Activated CD4-positive, alpha-beta T cell treated with anti-CD3 and anti-CD28 coated beads for 4 hours (primary cell): ENCODE measurements at places on chromosomes 13 and 19.

- DNase-seq: no peak
Measured at GRCh38 chr19:38070573-38070972, 153.4 kb downstream of the DPF1 start.

- DNase-seq: no peak
Measured at GRCh38 chr13:95707442-95708390, 30.8 kb downstream of the DNAJC3 start.

GRCh38 chr13:97967948-97968347 is 14.5 kb downstream of the IPO5 start:
- DNase-seq: no peak

DNA sequence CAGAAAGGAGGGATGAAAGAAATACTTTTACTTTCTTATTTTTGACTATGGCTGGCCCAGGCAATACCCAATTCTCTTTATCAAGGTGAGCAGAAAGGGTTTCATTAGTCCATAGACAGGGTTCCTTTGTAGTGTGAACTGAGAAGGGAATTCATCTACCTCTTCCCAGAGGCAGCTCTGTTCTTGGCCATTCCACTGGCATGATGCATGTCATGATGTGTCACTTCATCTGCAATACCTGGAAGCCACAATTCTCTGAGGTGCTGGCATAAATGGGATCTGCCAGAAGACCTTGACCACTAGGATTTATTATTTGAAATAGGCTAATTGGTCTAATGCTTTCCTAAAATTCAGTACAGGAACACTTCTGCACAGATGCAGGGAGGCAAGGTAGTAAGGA is 542.8 kb downstream of the RFC3 start:
- DNase-seq: no peak

- DNase-seq: no peak
Measured at GRCh38 chr13:32986552-32986951, 29.7 kb upstream of the KL start.

GRCh38 chr19:58560921-58561320 is 2.5 kb upstream of the UBE2M start:
- no peak for DNase-seq

DNA sequence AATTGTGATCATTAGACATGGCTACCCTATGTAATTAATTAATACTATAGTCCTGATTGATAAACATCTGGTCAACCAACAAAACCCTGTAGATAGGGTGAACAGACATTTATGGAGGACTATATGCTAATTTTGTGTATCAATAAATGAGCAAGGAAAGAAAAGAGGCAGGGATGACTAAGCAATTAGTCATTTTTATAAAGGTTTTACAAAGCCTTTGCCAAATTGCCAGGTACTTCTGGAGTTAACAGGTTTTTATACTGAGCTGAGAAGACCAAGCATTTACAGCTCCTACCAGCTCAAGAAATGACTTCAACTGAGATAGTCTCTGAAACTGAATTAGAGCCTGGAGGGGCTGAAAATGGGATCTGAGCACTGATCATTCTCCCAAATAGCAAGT is 186.8 kb upstream of the PRR20A start:
- no peak for DNase-seq

DNA sequence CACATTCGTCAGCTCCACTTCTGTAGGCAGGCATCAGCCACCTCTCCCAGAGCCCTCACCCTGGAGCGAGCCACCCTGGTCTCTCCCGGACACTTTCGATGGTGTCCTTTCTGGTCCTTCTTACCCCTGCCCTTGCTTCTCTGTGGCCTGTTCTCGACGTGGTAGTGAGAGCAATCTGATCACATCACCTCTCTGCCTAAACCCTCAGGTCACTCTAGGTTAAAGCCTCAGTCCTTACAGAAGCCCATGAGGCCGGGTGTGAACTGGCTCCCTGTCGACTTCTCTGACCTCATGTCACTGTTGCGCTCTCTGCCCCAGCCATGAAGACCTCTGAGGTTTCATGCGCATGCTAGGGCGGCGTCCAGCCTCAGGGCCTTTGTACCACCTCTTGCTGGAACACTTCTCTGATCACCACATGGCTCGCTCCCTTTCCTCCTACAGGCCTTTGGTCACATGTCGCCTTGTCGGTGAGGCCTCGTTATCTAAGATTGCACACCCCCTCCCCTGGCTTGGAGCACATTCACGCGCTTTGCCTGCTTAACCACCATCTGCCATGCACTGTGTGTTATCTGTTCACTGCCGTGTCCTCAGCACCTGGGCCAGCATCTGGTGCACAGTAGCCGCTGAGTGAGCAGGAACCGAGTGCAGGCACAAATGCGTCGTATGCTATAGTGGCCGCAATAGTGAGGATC is 101.5 kb downstream of the DPF1 start:
- DNase-seq: no peak

DNA sequence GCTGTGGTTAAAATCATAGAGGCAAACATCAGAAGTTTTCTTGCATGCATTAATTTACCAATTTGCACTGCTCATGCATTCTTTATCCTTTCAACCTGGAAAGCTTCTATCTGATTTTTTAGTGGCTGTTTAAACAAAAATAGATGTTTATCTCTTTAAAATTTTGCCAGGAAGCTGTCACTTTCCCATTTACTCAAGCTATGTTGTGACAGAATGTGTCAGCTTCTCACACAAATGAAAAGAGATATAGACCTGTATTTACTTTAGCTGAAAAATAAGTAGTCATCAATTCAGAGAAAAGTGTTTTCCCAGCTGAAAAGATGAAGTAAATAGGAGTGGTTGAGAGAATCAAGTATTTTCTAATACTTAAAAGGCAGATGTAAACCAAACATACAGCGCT is 872.8 kb downstream of the DACH1 start:
- DNase-seq: no peak

- no peak for DNase-seq
Measured at GRCh38 chr13:99809926-99810325, 161.6 kb downstream of the ZIC5 start.
